Ureter (tissue), 1 donor: ENCODE measurements at places on chromosomes 12 and 14.
A peak's percentile ranks its signal among the peaks of the same experiment; 100 is the strongest.

GRCh38 chr12:91892081-91892855 lies 253.4 kb downstream of the BTG1 start:
- no peak for DNase-seq

DNA sequence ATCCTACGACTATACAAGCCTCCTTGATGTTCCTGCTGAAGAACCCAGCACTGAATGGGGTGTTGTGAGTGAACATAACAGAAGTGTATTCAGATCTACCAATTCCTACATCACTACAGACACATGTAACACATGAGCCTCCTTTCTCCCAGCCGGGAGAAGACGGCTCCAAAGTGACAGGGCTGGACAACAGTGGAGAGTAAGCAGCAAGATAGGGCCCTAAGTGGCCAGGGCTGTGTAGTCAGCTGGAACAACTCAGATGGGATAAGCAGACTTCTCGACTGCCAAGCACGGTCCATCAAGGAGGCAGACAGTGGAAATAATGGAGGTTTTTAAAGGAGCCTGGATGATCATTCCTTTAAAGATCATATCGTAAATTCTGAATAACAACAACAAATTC lies 73.5 kb downstream of the TTC7B start:
- no peak for DNase-seq

DNA sequence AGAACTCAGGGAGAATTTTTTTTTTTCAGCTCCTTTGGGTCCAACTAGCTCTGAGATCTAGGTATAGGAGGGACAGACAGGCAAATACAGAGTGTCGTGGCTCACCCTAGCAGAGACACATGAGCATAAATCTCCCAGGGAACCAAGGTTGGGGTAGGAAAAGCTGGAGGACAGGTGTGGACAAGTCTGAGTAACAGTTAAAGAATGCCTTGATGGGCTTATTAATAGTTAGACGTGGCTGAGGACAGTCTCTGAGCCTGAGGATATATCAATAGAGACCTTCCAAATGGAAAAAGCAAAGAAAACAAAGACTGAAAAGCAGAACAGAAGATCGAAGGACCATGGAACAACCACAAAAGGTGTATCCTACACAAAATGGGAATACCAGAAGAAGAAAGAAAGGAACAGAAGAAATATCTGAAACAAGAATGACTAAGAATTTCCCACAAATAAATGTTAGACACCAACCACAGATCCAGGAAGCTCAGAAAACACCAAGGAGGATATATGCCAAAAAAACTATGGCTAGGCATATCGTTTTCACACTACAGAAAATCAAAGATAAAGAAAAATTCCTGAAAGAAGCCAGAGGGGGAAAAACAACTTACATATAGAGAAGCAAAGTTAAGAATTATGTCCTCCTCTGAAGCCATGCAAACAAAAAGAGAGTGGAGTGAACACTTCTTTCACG lies 80.9 kb downstream of the PTPRB start:
- no peak for DNase-seq

DNA sequence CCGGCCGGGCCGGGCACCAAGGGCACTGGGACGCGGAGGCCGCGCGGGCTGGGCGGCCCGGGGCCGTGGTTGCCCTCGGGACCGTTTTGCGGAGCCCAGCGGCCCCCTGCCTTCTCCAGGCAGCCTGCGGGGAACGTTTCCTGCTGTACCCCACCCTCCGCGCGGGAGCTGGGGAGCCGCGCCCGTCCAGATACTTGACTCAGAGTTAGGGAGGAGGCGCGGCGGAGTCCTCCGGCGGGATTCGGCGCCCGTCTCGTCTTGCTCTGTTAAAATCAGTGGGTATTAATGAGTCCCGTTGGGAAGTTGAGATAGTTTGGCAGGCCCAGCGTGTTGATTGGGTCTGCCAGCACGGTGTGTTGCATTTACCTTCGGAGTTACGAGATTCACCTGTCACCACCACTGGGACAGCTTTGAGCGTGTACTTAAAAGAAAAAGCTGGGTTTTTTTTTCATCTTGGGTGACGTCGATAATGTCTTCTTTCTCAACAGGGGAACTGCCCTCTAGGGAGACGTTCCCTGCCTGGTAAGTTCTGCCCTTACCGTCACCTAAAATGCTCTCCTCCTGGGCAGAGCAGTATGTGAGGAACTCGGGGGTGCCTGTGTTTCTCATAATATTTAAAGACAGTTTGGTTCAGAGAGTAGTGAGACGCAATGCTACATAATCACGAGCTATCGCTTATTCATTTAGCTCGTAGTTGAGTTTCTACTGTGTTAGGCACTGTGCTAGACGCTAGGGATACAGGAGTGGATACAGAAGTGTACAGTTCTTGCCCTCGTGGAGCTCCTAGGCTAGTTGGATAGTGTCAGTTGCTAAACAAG lies 596 bp downstream of the DLST start:
- DNase-seq: peak; percentile 52

- DNase-seq: no peak
Measured at GRCh38 chr12:62613081-62613480, 146.5 kb downstream of the MON2 start.

GRCh38 chr12:26566675-26567074 lies 266.3 kb downstream of the ITPR2 start:
- DNase-seq: no peak

GRCh38 chr12:8081251-8081920 lies 688 bp upstream of the NECAP1 start:
- no peak for DNase-seq

GRCh38 chr12:126385785-126386184 lies 1320.5 kb downstream of the AACS start:
- DNase-seq: no peak

DNA sequence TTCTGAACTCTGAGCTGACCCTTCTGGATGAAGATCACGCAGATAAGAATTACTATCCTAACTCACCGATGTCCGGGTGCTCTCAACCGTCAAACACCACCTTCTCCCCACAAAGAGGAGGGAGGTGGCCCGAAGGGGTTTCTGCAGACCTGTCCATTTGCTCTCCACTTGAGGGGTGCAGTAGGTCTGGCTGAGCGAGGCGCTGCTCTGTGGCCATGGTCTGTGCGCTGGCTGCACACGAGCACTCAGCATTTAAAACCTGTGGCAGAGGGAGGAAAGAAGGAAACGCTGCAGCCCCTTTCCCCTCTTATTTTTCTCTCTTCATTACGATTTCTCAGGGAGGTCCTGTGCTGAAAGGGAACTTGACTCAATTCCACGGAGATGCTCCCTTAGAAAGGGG lies 1.5 kb upstream of the HOXC13 start:
- DNase-seq: no peak

- DNase-seq: no peak
Measured at GRCh38 chr14:60974090-60974651, 6.7 kb downstream of the TRMT5 start.

DNA sequence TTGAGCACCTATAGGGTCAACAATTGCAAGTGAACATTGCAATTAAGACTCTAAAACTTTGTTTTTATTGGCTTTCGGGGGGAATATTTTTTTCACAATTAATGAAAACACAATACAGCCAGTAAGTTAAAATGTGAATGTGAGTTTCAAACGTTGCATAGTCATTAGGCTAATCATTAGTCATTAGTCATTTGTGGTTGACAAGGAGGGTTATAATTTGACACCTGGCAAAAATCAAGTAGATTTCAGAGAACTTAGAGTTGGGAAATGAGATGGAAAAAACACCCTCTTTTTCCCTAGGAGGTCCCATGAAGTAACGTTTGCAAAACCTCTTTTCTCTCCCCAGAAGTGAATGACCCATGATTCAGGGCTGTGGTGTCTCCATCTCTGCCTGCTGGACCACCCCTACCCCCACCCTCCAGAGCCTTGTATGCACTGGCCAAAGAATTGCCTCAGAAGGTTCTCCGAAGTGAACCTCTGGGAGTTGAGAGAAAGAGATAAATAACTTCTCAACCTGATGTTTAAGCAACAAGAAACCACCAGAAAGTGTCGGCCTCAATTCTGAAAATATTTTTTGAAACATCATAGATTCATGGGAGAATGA lies 196.3 kb downstream of the PAX9 start:
- no peak for DNase-seq

GRCh38 chr12:94150240-94151121 lies 2.1 kb downstream of the PLXNC1 start:
- DNase-seq: no peak

DNA sequence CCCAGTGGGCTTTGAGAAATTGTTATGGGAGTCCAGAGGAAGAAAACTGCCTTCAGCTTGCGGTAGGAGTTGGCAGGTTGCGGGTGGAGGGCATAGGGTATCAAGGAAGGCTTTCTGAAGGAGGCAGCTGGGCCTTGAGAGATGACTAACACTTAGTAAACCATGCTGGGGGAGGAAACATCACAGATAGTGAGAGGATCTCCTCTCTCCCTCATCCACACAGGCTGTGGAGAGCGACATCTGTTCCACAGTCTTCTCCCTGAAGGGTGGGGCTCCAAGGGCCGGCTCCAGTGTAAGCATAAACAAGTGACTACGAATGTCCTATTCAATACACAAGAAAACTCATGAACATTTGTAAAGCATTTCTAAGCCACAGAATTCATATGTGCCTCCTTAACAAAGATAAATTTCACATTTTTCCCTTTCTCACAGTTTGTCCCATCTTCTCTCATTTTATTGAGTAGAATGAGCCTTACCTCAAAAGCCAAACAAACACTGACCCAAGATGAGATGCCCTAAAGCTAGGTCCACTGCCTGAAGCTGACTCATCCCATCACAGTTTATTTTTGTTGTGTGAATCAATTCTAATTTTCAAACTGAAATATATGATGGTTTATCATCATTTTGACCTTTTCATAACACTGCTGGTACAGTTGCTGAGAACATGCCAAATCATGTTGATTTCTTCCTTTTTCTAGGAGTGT lies 227.9 kb downstream of the SLC25A21 start:
- DNase-seq: no peak

- DNase-seq: no peak
Measured at GRCh38 chr12:32049956-32050355, 56.7 kb upstream of the BICD1 start.

GRCh38 chr14:29097476-29097875 lies 330.9 kb downstream of the FOXG1 start:
- no peak for DNase-seq

DNA sequence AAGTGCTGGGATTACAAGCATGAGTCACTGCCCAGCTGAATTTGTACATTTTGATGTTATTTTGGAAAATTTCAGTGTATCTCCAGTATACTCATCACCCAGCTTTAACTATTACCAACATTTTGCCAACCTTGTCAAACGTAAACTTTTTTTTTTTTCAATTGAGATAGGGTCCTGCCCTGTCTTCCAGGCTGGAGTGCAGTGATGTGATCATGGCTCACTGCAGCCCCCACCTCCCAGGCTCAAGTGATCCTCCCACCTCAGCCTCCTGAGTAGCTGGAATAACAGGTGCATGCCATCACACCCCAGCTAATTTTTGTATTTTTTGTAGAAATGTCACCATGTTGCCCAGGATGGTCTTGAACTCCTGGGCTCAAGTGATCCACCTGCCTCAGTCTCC lies 29.2 kb downstream of the MDM2 start:
- DNase-seq: no peak

- DNase-seq: no peak
Measured at GRCh38 chr12:7934889-7935492, 996 bp downstream of the SLC2A3 start.

DNA sequence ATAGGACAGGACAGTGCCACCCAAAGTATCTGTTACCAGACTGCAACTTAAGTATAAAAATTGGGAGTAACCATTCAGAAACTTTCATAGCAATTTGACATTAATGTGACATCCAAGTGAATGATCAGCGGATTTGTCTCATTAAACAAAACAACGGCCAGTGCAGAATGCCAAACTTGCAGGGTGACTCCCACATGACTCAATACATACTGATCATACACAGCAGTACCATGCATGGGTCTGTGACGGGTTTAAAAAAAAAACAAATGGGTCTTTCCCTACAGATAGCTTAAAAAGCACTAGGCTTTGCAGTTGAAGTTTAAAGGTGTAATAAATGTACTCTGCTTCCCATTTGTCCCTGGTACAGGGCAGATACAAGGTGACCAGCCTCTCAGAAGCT lies 116.6 kb downstream of the SLC35F4 start:
- DNase-seq: no peak

DNA sequence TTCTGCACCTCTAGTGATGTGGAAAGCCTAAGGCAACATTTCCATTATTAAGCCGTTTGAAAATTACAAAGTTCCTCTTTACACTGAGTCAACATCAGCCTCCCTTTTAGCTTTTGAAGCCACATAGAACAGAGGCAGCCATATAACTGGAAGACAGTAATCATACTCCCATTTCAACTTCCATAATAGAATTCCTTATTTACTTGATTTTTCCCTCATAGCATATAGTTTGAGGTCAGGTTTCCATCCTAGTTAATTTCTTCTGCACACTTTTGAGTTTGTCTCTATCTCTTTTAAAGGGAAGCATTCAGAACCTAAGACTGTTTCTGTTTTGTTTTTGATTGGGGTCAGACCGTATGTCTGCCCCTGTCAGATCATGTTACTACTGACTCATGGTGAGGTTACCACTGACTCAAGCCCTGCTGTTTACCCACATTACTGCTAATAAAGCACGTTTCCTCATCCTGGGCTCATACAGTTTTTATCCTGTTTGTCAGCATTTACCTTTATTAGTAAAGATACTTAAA lies 161.0 kb downstream of the SLC38A4 start:
- no peak for DNase-seq

DNA sequence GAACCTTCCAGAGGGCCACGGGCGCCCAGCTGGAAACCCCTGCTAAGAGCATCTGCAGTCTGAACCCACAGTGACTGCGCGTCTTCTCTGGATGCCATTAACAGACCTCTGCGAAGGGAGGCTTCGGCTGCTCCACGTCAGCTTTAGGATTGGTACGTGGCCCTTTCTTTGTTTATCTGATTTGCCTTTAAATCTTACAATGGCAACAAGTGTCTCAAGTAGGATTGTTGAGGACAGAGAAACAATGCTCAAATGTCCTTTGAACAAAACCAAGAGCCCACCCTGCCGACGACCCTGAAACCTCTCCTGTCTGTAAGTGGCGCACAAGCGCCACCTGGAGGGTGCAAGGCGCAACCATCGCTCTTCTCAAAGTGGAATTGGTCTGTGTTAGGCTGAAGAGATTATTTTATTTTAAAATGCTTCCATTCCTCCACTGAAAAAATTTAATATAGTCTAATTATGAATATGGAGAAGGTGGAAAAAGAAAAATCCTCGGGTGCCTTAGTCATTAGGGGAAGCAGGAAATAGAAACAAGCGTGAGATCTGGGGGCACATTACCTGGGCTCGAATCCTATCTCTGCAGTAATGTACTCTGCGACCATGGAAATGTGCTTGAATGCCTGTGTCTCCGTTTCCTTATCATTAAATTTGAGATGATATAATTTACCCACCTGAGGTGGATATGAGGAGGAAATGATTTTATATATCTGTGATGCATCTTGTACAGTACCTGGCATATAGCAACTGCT lies 82.6 kb upstream of the PTPRB start:
- no peak for DNase-seq

- DNase-seq: peak; percentile 90
Measured at GRCh38 chr12:96233939-96234461, 39.8 kb downstream of the ELK3 start.

GRCh38 chr12:77060136-77060882 lies 5.1 kb downstream of the E2F7 start:
- DNase-seq: no peak

DNA sequence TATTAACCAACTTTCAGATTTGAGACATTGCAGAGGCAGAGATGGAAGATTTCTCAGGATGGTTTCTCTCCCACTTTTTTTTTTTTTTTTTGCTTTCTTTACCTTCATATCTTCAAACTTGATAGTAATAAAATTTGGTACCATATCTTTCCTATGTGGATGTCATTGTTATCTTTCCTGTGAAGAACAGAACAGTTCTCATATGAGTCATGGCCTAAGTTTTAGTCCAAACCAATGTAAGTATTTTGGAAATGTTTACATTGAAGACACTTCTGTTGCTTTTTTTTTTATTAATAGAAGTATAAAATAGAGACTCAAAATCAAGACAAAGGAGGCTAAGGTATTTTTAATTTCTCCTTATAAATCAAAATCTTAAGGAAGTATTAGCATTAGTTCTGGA lies 95.2 kb downstream of the C12orf50 start:
- no peak for DNase-seq
